ENCODE measurements at places on chromosomes 1 and 21. TPM values are rescaled to one million over a fixed set of nuclear protein-coding genes. Genes with fewer than 3 reads are reported as not detected.

TARBP1 gene
- total RNA-seq: 70.8 TPM

LMX1A gene
- total RNA-seq: 3.7 TPM

APOBEC4 gene
- 0.23 TPM for total RNA-seq

SERTAD4 gene
- total RNA-seq: 26.8 TPM

CAMK2N1 gene
- total RNA-seq: 128 TPM

KDF1 gene
- total RNA-seq: 0.23 TPM
